ENCODE measurements at places on chromosomes 6 and 20. TPM values are rescaled to one million over a fixed set of nuclear protein-coding genes. Genes with fewer than 3 reads are reported as not detected.

Gene GRIK2
- not detected for total RNA-seq

Gene FGD2
- total RNA-seq = 9.3 TPM

Gene NKAPL
- not detected for total RNA-seq

- H3K4me3 ChIP-seq = no peak overlapping the region
- H3K4me1 ChIP-seq = peaks cover 14% of the 10 kb centered on the region
- no peak for DNase-seq
- H3K27ac ChIP-seq = no peak overlapping the region
- H3K27me3 ChIP-seq = no peaks in the 10 kb centered on the region
These were observed 16.1 kb upstream of the RAB22A start for GRCh38 chr20:58293453-58293852.

DNA sequence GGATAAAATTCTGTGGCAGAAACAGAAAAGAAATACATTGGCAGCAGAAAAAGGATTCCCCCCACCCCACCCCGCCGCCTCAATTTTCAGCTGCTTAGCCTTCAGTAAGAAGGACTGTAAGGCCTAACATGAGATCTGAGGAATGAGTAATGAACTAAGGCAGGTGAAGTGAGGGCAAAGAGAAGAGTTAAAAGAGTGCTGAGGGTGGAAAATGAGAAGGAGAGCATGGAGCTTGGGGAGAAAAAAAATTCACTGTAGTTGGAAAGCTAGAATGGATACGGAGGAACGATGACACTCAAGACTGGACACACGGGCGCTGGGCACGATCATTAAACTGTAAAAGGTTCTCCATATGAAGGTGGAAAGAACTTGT lies 14.6 kb downstream of the POM121L2 start:
- peak overlapping the region; percentile 38 for H3K27ac ChIP-seq
- H3K27me3 ChIP-seq = peaks cover 58% of the 10 kb centered on the region
- no peak for DNase-seq

Gene LCA5
- total RNA-seq = 0.08 TPM

- H3K27ac ChIP-seq = no peak overlapping the region
- no peaks in the 10 kb centered on the region for H3K27me3 ChIP-seq
- no peak for DNase-seq
- H3K4me3 ChIP-seq = no peak overlapping the region
These were observed 474.9 kb upstream of the AGPAT4 start for GRCh38 chr6:161748535-161749416.

Gene RIMS4
- total RNA-seq = not detected

DNA sequence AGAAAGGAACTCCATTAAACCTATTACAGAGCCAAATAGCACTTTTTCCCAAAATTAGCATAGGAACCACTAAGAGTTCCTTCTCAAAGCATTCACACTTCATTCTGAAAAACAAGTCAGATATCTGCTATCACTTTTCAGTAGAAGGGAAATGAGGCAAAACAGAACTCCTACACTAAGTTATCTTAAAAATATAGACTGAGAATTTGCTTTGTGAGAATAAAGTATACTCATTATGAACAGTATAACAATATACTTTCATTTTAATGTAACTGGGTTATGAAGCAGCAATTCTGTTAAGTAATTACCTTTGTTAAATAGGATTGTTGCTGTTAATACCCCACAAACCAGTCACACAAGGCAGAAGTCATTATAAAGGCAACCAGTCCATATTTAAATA lies 8.7 kb downstream of the MTRF1L start:
- H3K27ac ChIP-seq = peak overlapping the region; percentile 75
- no peak for DNase-seq
- H3K4me3 ChIP-seq = no peak overlapping the region
- peaks cover 10% of the 10 kb centered on the region for H3K4me1 ChIP-seq
- H3K36me3 ChIP-seq = peaks cover 19% of the 10 kb centered on the region
- H3K27me3 ChIP-seq = no peaks in the 10 kb centered on the region

- peaks cover 26% of the 10 kb centered on the region for H3K4me1 ChIP-seq
- no peaks in the 10 kb centered on the region for H3K36me3 ChIP-seq
- peak overlapping the region; percentile 47 for H3K27ac ChIP-seq
- H3K4me3 ChIP-seq = peak overlapping the region; percentile 31
- H3K27me3 ChIP-seq = no peaks in the 10 kb centered on the region
- DNase-seq = no peak
These were observed 126.5 kb downstream of the CDK19 start for GRCh38 chr6:110688661-110689268.

DNA sequence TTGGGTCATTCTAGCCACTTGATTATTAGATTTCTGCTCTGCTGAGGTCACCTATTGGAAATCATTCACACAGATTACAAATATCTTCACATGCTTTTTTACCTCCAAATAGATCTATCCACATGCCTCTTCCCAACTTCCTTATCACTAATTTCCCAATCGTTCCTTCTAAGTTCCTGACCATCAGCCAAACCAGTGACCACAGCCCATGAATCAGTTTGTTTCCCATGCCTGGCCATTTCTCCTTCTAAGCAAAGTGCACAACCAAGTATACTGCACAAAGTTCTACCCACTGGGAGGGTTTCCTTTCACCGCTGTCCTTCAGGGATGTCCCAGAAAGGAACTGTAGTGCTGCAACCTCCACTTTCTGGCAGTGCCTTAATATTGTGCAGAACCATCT lies 140.5 kb upstream of the SYNDIG1 start:
- no peak overlapping the region for H3K27ac ChIP-seq
- H3K36me3 ChIP-seq = no peaks in the 10 kb centered on the region
- H3K4me1 ChIP-seq = peaks cover 13% of the 10 kb centered on the region

Gene MEI4
- total RNA-seq = not detected

Gene MUC21
- not detected for total RNA-seq

GRCh38 chr6:7732228-7732627 lies 6.3 kb downstream of the BMP6 start:
- H3K27me3 ChIP-seq = peaks cover 37% of the 10 kb centered on the region
- H3K27ac ChIP-seq = no peak overlapping the region
- H3K36me3 ChIP-seq = no peaks in the 10 kb centered on the region
- no peak overlapping the region for H3K4me3 ChIP-seq
- H3K4me1 ChIP-seq = no peaks in the 10 kb centered on the region

GRCh38 chr6:147947521-147947920 lies 395.1 kb upstream of the SASH1 start:
- no peaks in the 10 kb centered on the region for H3K4me1 ChIP-seq
- no peak overlapping the region for H3K27ac ChIP-seq
- H3K27me3 ChIP-seq = no peaks in the 10 kb centered on the region
- H3K36me3 ChIP-seq = no peaks in the 10 kb centered on the region

DNA sequence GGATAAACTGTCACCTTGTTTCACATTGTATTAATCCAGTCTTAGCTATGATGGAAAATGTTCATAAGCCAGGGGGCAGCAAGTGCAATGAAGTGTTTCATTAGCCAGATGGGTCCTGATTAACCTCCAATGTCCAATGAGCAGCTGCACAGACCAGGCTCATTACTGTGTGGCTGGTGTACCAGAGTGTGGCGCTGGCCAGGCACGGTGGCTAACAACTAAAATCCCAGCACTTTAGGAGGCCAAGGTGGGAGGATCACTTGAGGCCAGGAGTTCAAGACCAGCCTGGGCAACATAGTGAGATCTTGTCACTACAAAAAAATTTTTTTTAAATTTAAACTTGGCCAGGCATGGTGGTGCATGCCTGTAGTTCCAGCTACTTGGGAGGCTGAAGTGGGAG lies 201.7 kb upstream of the FOXQ1 start:
- H3K27ac ChIP-seq = no peak overlapping the region
- no peak overlapping the region for H3K4me3 ChIP-seq
- H3K27me3 ChIP-seq = peaks cover 12% of the 10 kb centered on the region
- no peaks in the 10 kb centered on the region for H3K4me1 ChIP-seq

Gene C6orf52
- total RNA-seq = 4.0 TPM

Gene CST7
- 129 TPM for total RNA-seq

Gene RHAG
- total RNA-seq = not detected

Gene KHDC1
- 3.7 TPM for total RNA-seq

GRCh38 chr20:38387953-38388352 lies 41.7 kb downstream of the LBP start:
- DNase-seq = no peak
- no peak overlapping the region for H3K4me3 ChIP-seq
- peaks cover 25% of the 10 kb centered on the region for H3K27me3 ChIP-seq
- H3K36me3 ChIP-seq = no peaks in the 10 kb centered on the region
- H3K4me1 ChIP-seq = no peaks in the 10 kb centered on the region

GRCh38 chr20:42688576-42688975 lies 501.1 kb downstream of the PTPRT start:
- no peaks in the 10 kb centered on the region for H3K27me3 ChIP-seq
- no peaks in the 10 kb centered on the region for H3K4me1 ChIP-seq
- H3K4me3 ChIP-seq = no peak overlapping the region
- H3K27ac ChIP-seq = no peak overlapping the region
- H3K36me3 ChIP-seq = no peaks in the 10 kb centered on the region

DNA sequence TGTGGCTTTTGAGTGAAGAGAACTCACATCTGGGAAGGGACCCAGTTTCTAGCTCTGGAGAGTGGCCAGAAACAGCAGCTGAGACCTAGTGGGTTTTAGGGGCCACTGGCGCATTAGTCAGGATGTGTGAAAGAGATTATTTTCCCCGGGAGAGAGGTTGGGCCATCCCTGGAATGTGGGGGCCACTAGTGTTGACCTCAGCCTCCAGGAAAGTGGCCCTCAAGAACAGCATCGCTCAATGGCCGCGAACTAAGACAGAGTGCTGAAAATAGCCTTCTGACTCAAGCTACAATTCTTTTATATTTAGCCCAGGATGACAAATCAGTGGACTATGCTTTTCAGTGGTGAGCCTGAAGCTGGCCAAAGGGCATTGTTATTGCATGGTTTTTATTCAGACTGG lies 210.4 kb upstream of the RNF24 start:
- H3K27ac ChIP-seq = no peak overlapping the region
- peaks cover 1% of the 10 kb centered on the region for H3K4me1 ChIP-seq
- no peak for DNase-seq
- H3K36me3 ChIP-seq = no peaks in the 10 kb centered on the region
- no peak overlapping the region for H3K4me3 ChIP-seq

Gene LY6G6F
- total RNA-seq = not detected

Gene ZNF831
- total RNA-seq = 3.3 TPM

- H3K27ac ChIP-seq = no peak overlapping the region
- no peak for DNase-seq
- H3K4me1 ChIP-seq = no peaks in the 10 kb centered on the region
- no peak overlapping the region for H3K4me3 ChIP-seq
- no peaks in the 10 kb centered on the region for H3K36me3 ChIP-seq
- no peaks in the 10 kb centered on the region for H3K27me3 ChIP-seq
These were observed 367.9 kb upstream of the SLC35B3 start for GRCh38 chr6:8803181-8803760.

GRCh38 chr6:19587238-19587942 lies 249.8 kb upstream of the ID4 start:
- DNase-seq = no peak
- H3K27me3 ChIP-seq = no peaks in the 10 kb centered on the region
- no peaks in the 10 kb centered on the region for H3K36me3 ChIP-seq
- H3K27ac ChIP-seq = no peak overlapping the region
- H3K4me3 ChIP-seq = no peak overlapping the region
- H3K4me1 ChIP-seq = no peaks in the 10 kb centered on the region

Gene BTN1A1
- not detected for total RNA-seq

GRCh38 chr6:66289889-66290288 lies 582.9 kb upstream of the EYS start:
- H3K4me1 ChIP-seq = no peaks in the 10 kb centered on the region
- no peaks in the 10 kb centered on the region for H3K27me3 ChIP-seq
- no peak overlapping the region for H3K4me3 ChIP-seq
- H3K27ac ChIP-seq = no peak overlapping the region
- DNase-seq = no peak

- no peaks in the 10 kb centered on the region for H3K36me3 ChIP-seq
- H3K27ac ChIP-seq = no peak overlapping the region
- no peaks in the 10 kb centered on the region for H3K4me1 ChIP-seq
- H3K27me3 ChIP-seq = peaks cover 19% of the 10 kb centered on the region
- no peak overlapping the region for H3K4me3 ChIP-seq
These were observed 26.4 kb upstream of the DLGAP4 start for GRCh38 chr20:36279776-36280175.
